ENCODE measurements at places on chromosomes 7 and 10.

- no peak for DNase-seq
These were observed 260.5 kb upstream of the CACNA2D1 start for GRCh38 chr7:82704121-82704520.

DNA sequence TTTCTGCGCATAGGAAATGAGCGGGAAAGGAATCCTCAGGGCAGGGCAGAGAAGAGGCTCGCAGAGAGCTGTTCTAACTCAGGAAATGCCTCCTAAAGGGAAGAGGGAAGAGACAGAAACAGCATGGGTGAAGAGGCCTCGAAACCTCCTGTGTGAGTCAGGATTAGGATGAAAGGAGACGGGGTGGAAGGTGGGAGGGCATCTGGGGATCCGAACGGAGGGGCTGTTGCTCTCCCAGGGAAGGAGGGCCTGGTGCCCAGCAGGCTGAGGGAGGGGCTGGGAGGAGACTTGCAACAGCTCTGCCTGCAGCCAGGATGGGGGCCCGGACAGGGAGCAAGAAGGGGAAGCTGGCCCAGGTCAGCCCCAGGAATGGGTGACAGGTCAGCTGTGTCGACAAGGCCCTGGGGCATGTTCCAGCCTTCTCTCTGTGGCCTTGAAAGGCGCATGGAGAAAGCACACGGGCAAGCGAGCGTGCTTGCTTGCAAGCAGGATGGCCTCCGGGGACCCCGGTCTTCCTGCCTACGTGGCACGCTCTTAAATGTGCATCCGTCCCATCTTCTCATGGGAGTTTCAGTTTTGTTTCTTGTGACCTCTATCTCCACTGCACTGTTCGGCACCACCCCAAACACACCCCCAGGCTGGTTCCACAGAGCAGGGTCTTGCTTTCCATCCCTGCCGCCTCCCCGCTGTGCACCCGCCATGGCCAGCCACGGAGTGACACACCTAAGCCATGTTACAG is 63.5 kb downstream of the HIPK2 start:
- DNase-seq = peak; percentile 60

- DNase-seq = no peak
These were observed 58.0 kb upstream of the ZPBP start for GRCh38 chr7:50151001-50151400.

GRCh38 chr10:54833029-54833428 is 32.0 kb upstream of the PCDH15 start:
- DNase-seq = no peak

- DNase-seq = no peak
These were observed 31.8 kb upstream of the STEAP4 start for GRCh38 chr7:88338503-88338902.

- DNase-seq = no peak
These were observed 17.6 kb upstream of the PRXL2A start for GRCh38 chr10:80390740-80391139.

- no peak for DNase-seq
These were observed 3.2 kb downstream of the GLI3 start for GRCh38 chr7:42233695-42234331.

- no peak for DNase-seq
These were observed 74.7 kb downstream of the CUX1 start for GRCh38 chr7:101891936-101892640.

DNA sequence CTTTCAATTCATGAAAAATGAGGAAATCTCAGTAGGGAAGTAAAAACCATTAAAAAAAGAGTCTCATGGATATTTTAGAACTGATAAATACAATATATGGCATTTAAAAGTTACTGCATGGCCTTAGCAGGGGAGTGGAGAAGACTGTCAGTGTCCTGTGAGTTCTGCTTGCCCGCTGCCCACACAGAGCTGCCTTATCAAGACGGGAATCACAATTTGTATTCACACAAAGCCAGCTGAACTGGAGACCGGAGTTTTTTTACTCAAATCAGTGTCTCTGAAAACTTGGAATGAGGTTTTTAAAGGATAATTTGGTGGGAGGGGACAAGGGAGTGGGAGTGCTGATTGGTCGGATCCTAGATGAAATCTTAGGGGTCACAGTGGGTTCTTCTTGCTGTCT is 17.1 kb downstream of the LANCL2 start:
- no peak for DNase-seq

- DNase-seq = no peak
These were observed 35.2 kb downstream of the ATXN7L1 start for GRCh38 chr7:105840981-105841749.

GRCh38 chr10:42475168-42476098 is 162.9 kb downstream of the ZNF33B start:
- DNase-seq = no peak

DNA sequence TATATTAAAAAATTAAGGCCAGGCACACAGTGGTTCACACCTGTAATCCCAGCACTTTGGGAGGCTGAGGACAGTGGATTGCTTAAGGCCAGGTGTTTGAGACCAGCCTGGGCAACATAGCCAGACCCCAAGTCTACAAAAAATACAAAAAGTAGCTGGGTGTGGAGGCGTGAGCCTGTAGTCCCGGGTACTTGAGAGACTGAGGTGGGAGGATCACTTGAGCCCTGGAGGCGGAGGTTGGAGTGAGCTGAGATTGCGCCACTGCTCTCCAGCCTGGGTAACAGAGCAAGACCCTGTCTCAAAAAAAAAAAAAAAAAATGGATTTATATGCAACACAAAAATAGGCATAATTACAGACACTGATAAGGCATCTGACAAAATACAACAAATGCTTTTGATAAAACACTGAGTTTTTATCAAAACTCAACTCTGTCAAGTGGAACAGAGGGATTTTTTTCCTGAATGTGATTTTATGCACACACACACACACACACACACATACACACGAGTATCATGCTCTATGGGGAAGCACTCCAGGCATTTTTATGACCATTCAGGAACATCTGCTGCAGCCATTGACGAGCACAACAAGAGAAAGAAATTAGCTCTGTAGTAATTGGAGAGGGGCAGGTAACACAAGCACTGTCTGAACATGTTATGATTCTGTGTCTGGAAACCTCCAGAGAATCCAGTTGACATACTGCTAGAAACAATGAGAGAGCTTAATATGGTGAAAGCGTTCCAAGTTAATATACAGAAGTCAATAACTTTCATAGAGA is 193.1 kb downstream of the WDR37 start:
- DNase-seq = peak; percentile 28

- DNase-seq = no peak
These were observed 70.0 kb downstream of the KLF6 start for GRCh38 chr10:3714967-3715366.

DNA sequence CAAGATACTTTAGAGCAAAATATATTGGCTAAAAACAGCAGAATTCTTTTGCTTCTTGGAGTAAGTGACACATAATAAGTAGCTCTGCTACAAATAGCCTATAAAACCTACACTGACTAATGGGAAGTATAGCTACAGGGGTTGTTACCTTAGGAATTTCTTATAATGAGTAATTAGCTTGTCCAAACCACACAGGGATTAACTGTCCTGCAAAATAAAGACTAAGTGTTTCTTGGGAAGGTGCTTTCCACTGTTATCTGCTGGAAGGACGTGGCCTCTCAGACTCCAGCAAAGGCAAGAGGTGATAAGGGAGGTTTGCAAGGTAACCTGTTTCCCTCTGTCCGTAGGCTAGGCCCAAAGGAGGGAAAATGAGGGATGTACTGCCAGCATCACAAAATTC is 302.4 kb downstream of the DOCK4 start:
- no peak for DNase-seq

DNA sequence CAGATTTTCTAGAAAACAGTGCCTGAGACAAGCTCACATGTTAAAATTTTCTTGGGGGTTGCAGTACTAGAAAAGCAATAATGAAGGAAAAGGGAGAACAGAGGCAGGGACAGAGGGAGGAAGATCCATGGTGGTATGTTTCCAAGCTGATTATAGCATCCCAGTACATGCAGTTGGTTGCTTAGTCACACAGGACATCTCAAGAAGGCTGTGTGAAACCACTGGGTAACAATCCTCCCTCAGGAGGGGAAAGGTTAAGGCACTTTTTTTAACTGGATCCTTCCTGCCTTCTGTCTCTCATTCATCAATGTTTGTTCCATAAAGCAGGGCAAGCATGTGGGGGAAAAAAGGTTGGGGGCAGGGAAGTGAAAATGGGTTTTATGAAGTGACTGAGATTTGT is 6.1 kb upstream of the IMMP2L start:
- DNase-seq = no peak

DNA sequence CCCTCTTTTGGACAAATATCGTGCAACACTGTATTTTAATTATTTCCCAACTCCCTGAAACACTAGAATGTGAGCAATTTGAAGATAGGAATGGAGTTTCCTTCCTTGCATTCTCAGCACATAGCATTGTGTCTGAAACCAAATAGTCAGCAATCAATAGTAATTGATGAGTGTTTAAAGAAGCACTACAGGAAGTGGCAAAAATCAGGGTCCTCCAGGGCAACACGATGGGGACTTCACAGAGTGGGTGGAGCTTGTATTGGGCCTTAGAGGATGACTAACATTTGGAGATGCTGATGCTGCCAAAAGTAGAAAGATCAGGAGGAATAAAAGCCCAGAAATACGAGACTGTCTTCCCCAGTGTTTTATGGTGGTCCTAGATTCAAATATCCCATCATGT is 94.9 kb downstream of the NPSR1 start:
- no peak for DNase-seq

DNA sequence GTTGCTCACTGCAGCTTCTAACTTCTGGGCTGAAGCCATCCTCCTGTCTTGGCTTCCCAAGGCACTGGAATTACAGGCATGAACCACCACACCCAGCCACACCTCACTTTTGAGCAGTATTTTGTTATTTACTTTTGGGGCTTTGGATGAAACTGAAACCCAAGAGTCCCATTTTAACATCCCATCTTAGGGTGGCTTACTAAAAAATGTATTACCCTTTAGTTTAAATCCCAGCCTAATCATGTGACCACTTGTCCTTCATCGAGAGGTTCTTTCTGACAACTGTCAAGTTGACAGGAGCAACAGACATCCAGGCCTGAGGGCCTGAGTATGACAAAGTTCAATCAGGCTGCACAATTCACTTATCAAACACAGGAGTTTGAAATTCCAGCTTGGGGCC is 33.6 kb downstream of the C10orf67 start:
- DNase-seq = no peak

- DNase-seq = no peak
These were observed 150.4 kb upstream of the NEBL start for GRCh38 chr10:21047511-21047910.

DNA sequence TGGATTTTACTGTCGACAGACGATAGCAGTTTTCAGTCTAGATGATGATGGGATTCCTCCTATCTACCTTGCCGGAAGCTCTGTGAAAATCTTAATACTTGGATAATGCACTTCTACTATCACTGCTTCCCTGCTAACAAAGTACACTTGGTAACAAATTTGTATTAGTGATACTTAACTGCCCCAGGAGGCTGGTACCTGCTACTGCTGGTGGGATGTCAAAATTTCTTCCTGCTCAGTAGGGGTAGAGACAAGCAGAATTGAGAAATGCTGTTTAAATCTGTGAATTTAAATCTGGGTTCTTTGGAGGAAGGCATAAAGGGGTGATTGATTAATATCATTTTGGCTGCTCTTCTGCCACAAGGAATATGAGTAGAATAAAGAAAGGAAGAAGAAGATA is 99.8 kb upstream of the STRIP2 start:
- DNase-seq = no peak

- no peak for DNase-seq
These were observed 3.6 kb downstream of the ADCK2 start for GRCh38 chr7:140676306-140676705.

DNA sequence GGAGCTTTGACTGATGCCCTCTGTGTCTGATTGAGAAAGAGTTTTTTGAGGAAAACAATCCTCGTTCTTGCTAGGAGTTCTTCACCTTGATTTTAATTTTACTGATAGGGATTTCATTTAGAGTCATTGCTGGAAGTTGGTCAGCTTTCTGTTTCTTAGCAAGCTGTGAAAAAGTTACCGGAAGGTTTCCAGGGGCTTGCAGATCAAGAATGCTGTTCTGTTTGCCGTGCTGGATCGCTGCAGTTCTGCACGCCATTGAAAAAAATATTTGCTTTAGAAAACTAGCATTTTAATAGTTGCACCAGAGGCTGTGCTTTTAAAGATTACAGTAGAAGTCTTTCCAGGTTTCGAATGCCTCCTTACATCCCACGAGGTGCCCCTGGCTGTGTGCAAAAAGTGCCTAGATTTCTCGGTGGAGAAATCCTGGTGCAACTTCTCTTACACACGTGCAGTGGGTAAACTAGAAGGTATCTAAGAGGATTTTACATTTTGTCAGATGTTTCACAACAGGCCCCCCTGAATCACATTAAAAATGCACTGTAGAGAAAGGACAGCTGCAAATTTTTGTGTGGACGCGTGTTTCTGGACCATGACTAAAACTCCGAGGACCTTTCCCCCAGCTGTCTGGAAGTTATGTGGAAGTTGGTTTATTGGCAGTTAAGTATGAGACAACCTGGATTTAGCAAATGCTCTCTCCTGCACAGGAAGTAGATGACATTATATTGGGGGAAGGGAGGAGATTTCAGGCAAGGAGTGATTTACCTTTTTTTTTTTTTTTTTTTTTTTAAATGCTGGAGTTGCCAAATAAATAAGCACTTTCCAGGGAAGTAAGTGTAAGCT is 5.8 kb downstream of the TCF7L2 start:
- no peak for DNase-seq

DNA sequence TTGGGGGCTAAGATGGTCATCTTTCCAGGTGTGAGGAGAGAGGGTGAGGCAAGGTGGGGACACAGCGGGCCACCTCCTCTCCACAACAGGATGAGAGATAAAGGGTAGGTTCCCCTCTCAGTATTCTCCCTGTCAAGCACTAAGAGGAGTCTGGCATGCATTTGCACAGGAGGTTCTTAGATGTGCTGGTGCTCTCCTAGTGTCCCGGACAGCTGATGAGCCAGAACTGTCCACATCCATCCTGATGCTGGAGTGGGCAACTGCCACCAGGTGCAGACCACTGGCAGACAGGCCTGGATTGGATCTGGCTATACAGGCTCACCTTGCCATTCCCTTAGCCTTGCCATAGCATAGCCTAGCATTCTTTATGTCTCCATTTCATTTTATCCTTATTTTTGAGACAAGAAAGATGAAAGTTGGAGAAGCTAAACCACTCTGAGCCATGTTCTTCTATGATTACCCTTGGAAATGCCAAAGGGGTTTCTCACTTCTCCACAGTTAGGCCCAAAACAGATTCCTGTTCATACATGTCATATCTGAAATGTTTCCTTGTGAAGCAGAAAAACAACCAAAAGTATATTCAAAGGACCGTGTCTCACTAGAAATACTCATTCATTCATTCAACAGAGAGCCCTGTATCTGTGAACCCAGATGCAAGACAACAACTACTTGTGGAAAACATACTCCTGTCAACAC is 48.8 kb upstream of the ANTXRL start:
- DNase-seq = no peak

GRCh38 chr7:1325246-1325645 is 92.6 kb downstream of the UNCX start:
- no peak for DNase-seq

- no peak for DNase-seq
These were observed 94.4 kb upstream of the STEAP4 start for GRCh38 chr7:88401009-88401623.

- DNase-seq = no peak
These were observed 188.2 kb upstream of the MKLN1 start for GRCh38 chr7:131139462-131139861.

- no peak for DNase-seq
These were observed 187.7 kb downstream of the MTERF1 start for GRCh38 chr7:91692800-91693199.
